ENCODE measurements at places on chromosomes 1 and 21.

DNA sequence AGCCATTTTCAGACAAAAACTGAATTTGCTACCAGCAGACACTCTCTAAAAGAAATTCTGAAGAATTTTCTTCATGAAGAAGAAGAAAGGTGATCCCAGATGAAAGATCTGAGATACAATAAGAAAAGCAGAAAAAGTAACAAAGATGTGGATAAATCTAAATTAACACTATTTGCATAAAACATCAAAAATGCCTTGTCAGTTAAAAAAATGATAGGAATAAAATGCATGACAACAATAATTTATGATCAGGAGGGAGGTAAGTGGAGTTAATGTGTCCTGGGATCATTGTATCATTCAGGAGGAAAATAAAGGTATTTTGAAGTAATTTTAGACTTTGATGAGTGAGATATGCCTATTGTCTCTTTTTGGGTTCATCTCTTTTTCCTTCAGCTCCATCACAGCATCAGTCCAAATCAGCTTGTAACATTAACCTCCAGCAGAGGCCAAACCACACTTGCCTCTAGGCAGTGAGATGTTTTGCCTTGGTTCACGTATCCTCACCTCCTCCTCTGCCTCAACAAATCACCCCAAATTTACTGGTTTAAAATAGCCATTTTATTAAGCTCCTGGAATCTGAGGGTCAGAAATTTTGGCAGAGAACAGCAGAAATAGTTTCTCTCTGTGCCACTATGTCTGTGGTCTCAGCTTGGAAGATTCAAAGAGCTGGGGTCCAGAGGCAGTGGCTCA is 76.9 kb upstream of the HIVEP3 start:
- DNase-seq = no peak

- no peak for DNase-seq
These were observed 61.9 kb downstream of the ACOT7 start for GRCh38 chr1:6331543-6332273.

GRCh38 chr1:153663211-153663610 is 4.7 kb downstream of the SNAPIN start:
- no peak for DNase-seq

DNA sequence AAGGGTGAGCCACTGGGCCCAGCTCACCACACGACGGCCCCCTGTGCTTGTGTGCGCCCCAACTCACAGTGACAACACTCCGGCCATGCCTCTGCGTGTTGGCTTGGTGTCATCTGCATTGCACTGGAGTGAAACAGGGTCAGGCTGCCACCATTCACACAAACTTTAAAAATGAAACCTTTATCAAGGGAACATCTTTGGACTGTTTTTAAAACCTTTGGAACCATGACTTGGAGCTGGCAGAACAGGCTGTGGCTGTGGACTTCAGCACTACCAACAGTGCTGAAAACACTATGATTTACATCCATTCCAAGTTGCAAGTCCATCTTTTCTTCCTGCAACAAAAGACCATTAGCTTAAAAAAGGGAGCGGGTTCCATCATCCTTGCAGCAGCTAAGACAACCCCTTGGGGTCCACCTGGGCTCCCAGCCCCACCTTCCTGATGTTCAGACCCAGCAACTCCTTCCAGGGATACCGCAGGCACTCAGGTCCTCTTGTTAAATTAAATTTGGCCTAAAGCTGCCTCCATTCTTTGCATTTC is 25.6 kb downstream of the POFUT2 start:
- DNase-seq = no peak

GRCh38 chr21:42311816-42312625 is 3.2 kb downstream of the TFF3 start:
- no peak for DNase-seq

GRCh38 chr1:125064481-125064880 is 3879.7 kb downstream of the SRGAP2C start:
- no peak for DNase-seq

- no peak for DNase-seq
These were observed 131.9 kb downstream of the AK5 start for GRCh38 chr1:77413541-77414335.

Data from stimulated activated CD4-positive, alpha-beta T cell treated with anti-CD3 and anti-CD28 coated beads, Interleukin-1b, Interleukin-23, amount 100 ng/mL, for 4 hours (primary cell).